ENCODE measurements at places on chromosomes 11 and 22.

DNA sequence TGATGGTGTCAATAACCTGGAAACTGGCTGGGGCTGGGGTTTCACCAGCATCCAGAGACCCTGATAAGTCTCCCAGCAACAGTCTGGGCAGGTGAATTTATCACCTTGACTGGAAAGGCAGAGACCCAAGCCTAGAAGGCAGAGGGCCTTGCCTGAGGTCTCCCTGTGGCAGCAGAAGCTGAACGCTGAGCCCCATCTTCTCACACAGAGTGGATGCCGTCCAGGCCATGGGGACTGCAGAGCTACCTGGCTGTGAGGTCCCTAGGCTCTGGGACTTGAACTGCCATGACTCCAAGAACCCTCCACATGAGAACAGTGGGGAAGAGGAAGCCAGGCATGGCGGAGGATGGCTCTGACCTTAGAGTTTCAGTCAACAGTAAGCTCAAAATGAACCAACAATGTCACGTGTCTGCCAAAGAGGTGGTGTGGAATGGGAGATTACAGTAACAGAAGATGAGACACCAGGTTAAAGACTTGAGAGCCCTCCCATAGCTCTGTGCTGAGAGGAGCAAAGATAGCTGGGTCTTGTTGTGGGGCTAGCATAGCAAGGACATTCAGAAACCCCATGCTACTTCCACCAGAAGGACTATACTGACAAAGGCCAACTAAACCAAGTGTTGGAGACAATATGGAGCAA lies 79.1 kb upstream of the LINC01488 start:
- DNase-seq, result no peak

- DNase-seq, result no peak
Observed at GRCh38 chr11:68189082-68189481, 24.0 kb downstream of the KMT5B start.

DNA sequence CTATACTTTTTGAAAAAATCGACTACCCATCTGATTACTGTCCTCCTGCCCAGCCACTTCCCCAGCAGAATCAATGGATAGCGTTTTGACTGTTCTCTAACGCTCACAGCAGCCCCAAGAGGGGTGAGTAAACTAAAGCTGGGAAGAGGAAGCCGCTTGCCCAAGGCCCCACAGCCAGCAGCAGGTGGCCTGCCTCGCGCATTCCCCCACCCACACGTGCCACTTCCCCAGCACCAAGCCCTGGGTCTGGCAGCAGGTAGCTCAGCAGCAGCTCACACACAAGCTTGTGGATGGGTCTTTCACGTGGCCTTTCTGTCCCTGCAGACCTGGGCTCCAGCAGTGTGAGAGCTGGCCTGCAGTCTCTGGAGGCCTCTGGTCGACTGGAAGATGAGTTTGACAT lies 34.3 kb downstream of the TOM1 start:
- DNase-seq, result no peak

DNA sequence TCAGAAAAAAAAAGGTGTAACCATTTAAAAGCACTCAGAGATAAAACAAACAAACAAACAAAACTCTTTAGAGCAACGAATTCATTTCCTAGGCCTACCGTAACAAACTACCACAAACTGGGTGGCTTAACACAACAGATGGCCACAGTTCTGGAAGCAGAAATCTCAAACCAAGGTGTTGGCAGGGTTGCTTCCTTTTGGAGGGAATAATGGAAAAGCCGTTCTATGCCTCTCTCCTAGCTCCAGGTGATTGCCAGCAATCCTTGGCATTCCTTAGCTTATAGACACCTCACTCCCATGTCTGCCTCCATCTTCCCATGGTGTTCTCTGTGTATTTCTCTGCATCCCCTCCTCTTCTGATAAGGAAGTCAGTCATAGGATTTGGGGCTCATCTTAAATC lies 200.4 kb downstream of the RAB38 start:
- no peak for DNase-seq

- DNase-seq, result no peak
Observed at GRCh38 chr11:131924457-131925201, 554.2 kb downstream of the NTM start.

DNA sequence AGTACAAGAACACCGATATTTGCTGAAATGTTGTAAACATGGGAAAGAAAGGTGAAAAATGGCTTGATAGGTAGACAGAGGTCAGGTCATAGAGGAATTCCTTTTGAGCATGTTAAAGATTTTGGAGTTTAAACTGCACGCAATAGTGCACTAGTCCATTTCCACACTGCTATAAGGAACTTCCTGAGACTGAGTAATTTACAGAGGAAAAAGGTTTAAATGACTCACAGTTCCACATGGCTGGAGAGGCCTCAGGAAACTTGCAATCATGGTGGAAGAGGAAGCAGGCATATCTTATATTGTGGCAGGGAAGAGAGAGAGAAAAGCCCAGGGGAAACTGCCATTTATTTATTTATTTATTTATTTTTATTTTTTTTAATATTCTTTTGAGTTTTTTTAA lies 5.0 kb downstream of the OR10A5 start:
- DNase-seq, result no peak

- DNase-seq, result no peak
Observed at GRCh38 chr11:83574519-83574918, 288.4 kb upstream of the CCDC90B start.

- DNase-seq, result no peak
Observed at GRCh38 chr22:46883092-46883910, 120.9 kb downstream of the TBC1D22A start.

GRCh38 chr11:36196411-36196998 lies 92.7 kb downstream of the COMMD9 start:
- DNase-seq, result no peak

- DNase-seq, result no peak
Observed at GRCh38 chr22:43356881-43357280, 13.7 kb upstream of the SCUBE1 start.

DNA sequence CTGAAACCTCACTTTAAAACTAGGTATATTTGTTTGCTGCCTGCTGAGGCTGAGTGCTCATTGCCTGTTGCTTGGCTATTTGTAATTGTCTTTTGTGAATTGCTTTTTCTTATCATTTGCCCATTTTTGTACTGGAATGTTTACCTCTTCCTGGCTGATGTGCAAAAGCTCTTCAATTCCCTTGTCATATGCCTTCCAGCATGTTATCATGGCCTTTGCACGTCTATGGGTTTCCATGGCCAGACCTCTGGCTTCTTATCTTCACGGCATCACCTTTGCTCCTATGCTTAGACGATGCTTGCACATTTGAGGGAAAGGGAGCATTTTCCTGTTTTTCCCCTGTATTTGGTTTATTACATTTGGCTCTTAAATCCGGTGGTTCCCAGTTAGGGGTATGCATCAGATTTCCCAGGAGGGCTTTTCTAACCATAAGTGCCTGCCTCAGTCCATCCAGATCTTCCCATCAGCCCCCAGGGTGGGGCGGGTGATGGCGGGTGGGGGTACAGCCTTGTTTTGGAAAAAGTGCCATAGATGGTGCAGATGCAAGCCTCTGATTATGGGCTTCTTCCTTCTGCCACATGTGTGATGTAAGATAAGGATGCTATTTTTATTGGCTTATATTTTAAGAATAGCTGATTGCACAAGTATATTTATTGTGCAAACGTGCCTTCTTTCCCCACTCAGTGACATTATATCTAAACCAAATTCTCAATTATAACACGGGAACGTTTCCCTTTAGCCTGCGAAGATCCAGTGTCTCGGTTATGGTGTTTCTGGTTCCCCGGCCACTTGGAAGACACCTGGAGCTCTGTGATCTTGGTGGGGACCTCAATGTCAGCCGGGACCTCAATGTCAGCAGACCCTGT lies 70.6 kb upstream of the SEPTIN5 start:
- DNase-seq, result no peak

- DNase-seq, result no peak
Observed at GRCh38 chr22:39234472-39234787, 10.4 kb downstream of the PDGFB start.

GRCh38 chr11:112844517-112844916 lies 116.7 kb upstream of the NCAM1 start:
- DNase-seq, result no peak

DNA sequence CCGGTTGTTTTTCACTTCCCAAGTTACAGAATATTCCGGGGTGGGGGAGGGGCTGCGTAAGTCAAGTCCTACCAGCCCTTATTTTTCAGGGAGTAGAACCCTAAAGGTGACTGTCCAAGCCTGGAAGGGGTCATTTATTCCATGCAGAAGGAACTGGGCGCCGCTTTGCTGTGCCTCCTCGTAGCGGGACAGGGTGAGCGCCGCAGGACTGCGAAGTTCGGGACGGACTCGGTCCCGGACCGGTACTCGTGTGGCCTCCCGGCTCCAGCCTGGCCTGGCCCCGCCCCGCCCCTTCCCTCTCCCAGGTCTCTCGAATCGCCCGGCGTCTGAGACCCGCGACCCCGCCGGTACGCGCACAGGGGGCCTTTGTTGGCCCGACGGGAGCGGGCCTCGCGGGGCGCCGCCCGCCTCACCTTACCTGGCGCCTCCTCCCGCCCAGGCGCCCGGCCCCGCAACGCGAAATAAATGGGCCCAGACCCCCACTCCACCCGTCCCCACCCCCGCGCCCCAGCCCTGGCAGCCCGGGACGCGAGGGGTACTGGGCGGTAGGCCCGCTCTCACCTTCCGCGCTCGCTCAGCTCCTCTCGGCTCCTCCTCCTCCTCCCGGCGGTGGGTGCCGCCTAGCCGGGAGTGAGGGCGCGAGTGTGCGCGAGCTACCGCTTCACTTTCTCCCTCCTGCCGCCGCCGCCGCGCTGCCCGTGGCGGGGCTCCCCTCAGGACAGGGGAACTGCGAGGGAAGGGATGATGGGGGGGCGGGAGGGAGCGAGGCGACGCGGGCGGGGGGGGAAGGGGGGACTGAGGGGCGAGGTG lies 698 bp downstream of the PAK1 start:
- peak; percentile 49 for DNase-seq

DNA sequence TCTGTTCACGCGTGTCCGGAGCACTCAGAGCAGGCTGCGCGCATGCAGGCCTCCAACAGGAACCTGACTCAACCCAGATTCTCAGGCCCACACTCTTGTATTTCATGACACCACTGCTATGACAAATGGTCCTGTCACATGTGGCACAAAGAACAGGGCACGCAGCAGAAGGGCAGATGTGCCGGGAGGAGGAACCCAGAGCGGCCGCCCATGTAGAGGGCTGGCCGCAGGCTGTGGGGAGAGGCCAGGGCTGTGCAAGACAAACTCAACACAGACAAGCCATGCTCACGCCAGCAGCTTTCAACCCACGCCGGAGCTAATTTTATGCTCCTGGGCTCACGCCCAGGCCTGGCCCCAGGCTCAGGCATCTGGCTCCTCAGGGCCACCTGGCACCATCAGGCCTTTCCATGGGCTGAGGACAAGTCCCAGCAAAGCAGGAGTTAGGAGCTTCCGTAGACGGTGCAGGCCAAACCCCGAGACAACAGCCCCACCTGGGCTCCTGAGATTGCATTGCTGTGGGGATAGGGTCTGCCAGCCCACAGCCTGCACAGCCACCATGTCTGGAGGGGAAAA lies 40.0 kb downstream of the DUSP8 start:
- no peak for DNase-seq

- DNase-seq, result no peak
Observed at GRCh38 chr22:22392131-22392530, 116.4 kb downstream of the ZNF280B start.

GRCh38 chr11:134478611-134479010 lies 66.6 kb upstream of the B3GAT1 start:
- no peak for DNase-seq

GRCh38 chr11:1502168-1502953 lies 15.8 kb upstream of the MOB2 start:
- DNase-seq, result no peak

DNA sequence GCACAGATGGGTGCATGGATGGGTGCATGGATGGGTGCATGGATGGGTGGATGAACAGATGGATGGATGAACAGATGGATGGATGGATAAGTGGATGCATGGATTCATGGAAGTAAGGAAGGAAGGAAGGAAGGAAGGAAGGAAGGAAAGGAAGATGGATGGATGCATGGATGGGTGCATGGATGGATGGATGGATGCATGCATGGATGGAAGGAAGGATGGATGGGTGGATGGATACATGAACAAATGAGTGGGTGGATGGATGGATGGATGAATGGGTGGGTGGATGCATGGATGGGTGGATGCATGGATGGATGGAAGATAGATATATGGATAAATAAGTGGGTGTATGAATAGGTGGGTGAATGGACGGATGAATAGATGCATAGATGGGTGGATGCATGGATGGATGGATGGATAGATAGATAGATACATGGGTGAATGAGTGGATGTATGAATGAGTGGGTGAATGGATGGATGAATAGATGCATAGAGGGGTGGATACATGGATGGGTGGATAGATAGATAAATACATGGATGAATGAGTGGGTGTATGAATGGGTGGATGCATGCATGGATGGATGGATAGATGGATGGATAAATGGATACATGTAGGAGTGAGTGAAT lies 32.5 kb downstream of the IGF2 start:
- no peak for DNase-seq

DNA sequence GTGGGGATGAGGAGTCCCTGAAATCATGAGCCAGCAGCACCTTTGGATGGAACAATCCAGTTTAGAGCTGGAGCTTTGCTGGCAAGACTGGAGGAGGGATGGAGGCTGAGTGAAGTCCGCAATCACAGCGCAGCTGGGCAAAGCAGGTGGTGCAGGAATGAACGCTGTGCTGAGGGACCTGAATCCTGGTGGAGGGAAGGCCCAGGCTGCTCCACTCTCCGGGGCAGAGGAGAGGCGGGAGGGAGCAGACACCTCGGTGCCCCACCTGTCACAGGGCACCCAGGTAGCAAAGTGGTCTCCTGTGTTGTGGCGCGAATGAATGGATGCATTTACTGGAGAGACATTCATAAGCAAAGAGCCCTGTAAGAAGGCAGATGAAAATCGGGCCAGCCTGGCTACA lies 124.8 kb upstream of the ANO1 start:
- no peak for DNase-seq

DNA sequence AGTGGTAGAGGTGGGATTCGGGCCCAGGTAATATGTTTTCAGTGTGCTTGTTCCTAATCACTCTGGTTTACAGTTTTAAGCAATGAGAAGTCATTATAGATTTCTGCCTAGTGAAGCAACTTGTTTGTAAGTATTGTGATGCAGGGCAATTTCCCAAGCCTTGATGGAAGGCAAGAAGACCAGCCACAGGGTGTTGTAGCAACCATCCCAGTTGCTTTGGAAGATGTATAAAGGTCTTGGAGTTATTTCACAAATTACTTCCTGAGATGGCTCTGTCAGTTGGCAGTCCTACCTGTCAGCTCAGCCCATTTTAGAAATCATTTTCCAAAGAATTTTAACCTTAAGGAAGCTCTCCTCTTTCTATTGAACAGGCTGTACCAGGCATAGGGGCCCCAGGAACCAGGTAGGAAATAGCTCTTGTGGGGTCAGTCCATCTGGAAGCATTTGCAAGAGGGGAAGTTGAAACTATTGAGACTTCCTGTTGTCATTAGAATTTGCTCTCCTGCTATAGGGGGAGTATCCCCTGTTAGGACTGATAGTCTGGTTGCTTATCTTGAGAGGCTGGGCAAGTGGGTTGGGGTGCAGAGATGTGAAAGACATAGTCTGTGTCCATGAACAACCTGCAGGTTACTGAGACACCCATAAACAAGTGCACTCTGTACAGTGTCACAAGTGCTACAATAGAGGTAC lies 47.9 kb downstream of the STIM1 start:
- DNase-seq, result no peak

- no peak for DNase-seq
Observed at GRCh38 chr22:29469755-29470154, 10.3 kb upstream of the NEFH start.
